Activated CD4-positive, alpha-beta T cell treated with anti-CD3 and anti-CD28 coated beads for 36 hours (primary cell): ENCODE measurements at places on chromosomes 12 and 14. TPM values are rescaled to one million over a fixed set of nuclear protein-coding genes. Genes with fewer than 3 reads are reported as not detected.

OR10G2 gene
- total RNA-seq: not detected

DNA sequence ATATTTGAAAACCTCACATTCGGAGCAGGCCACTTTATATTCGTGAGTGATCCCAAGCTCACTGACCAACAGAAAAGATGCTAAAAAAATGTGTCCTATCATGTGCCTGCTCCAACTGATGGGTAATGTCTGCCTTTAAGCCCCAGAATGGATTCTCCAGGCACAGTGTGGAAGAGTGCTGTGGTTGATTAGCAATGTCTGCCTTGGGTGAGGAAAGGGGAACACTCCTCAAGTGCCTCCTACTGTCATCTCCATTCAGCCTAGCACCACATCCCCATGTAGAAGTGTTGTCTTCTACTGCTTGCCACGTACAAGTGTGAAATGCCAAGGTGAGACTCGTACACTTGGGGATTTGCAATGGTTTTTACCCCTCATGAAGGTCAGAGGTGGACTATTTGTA is 199.3 kb downstream of the SLC41A2 start:
- DNase-seq: no peak

DNA sequence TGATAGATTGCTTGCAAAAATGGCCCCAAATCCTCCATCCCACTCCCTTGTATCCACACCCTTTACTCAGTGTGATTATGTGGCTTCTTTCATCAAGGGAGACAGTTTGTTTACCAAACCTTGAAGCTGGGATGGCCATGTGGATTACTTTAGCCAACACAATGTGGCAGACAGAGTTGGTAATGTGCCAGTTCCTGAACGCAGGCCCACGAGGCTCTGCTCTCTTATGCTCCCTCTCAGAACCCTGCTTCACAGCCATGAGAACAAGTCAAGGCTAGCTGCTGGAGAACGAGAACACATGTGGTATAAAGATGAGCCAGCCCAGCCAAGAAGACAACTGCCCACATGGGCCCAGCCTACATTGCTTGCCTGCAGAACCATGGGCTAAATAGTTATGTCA is 162.3 kb downstream of the NDUFA12 start:
- no peak for DNase-seq

DNA sequence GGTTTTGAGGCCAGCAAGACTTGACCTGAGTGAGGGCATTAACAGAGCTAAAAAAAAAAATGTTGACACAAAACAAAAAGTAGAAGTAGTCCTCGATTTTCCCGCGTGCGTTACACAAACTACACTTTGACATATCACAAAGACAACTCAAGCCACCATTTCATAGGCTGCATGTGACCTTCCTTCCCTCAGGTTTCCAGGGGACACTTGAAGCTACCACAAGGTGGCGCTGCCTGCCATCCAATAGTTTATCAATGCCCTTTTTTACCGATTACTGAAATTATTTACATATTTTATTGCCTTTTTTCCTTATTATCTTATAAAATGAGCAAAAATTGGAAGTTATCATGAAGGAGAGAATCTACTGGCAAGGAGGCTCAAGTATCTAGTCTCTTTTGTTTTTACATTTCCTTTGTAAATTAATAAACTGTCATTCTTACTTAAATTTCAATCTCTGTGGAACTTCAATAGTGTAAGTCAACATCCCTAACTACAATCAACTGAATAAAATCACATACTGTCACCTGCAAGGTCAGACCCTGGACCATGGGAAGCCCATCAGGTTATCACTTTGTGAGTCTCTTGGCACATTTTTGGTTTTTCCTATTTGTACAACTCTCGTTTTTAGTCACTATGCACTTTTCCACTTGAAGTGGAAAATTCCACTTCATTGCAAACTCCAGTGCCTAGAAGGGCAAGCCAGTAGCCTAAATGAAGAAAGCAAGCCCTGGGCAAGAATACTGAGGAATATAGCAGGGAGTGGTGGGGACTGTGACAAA is 84.6 kb upstream of the CPSF6 start:
- DNase-seq: peak; percentile 90

DNA sequence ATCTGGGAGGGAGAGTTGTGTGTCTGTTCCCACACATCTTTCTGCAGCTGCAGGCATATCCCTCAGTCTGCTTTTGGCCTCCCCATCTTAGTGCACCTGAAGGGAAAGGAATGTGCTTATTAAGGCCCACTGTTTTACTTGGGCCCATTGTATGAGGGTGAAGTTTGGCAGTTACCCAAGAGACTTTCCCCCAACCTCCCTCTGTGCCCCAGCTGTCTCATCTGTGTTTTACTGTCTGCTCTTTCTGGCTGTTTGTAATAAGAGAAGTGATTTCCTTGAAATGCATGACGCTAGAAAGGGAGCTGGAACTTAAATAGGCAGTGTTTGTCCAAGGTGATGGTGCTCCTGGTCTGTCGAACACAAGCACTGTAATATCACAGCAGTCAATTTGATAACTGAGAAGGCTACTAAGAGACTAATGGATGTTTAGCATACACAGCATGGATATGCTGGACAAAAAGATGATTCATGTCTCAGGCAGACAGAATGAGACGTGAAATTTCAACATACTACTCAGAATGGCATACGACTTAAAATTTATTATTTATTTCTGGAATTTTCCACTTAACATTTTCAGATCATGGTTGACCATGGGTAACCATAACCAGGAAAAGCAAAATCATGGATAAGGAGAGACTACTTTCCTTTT is 43.6 kb downstream of the FSCB start:
- DNase-seq: no peak

- DNase-seq: no peak
Measured at GRCh38 chr12:40647651-40648050, 44.6 kb upstream of the CNTN1 start.

- no peak for DNase-seq
Measured at GRCh38 chr12:92961949-92962348, 32.9 kb upstream of the EEA1 start.
